ENCODE measurements at places on chromosomes 3 and 15.

DNA sequence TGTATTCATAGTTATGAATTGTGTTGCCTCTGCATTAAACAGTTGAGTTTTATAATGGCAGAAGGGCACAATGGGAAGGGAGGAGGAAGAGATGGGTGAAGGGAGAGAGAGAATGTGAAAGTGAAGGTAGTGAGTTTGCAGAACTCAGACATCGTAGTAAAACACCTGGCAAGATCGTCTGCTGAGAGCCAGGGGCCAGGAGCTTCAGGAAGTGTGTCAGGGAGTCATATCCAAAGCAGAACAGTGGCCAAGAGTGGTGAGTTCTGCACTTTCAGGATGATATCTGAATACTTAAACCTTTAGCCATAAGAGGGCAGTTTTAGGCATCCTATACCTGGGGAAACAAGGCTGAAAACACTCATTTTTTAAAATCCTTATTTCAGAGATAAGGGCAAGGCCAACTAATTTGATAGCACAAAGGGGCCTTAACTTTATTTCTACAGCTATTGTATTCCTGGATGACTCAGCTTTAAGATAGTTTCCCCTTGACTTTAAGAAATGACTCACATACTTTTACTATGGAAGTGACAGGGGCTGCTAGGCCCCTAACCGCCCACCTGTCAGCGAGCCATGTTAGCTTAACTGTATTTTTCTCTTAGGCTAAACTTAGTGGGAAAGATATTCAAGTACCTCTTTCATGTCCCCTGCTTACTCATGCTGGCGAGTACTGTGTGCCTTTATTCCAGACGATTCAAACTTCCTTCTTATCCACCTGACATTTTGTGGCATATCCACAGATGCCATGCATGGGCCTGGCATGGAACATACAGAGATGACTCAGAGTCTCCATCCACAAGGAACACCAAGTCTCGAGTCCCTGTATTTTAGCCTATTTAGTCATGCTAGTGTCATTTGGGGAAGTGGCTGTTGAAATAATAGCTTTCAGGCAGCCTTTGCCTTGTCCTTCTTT lies 53.9 kb downstream of the RLBP1 start:
- no peak for DNase-seq

DNA sequence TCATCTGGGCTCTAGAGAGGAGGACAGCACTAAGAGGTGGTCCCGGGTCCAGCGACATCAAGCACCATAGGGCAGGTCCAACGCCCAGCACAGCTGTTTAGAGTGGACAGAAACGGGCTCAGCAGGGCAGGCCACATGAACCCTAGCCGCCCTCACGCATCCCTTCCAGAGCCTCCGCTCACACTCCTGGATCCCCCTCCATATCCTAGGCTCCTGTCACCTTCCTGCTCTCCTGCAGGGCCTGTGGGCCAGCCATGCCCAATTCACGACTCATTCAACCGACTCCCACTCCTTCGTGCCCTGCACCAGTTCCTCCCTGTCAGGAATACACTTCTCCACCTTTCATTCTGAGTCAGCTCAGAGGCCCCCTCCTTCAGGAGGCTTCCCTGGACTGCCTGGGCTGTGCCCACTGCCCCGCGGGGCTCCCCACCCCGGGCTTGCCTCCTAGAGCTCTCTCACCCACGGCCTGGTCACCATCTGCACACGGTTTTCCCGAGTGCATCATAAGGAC lies 90.2 kb downstream of the LINGO1 start:
- DNase-seq, result no peak

GRCh38 chr15:55969582-55969981 lies 23.8 kb downstream of the NEDD4 start:
- no peak for DNase-seq

GRCh38 chr3:138933981-138934691 lies 12.8 kb downstream of the FOXL2 start:
- DNase-seq, result no peak

- no peak for DNase-seq
Measured at GRCh38 chr3:67599821-67600220, 54.6 kb downstream of the SUCLG2 start.

- peak; percentile 35 for DNase-seq
Measured at GRCh38 chr3:8663177-8664061, 18.8 kb upstream of the SSUH2 start.

- DNase-seq, result no peak
Measured at GRCh38 chr15:43105077-43105736, 631 bp downstream of the UBR1 start.

DNA sequence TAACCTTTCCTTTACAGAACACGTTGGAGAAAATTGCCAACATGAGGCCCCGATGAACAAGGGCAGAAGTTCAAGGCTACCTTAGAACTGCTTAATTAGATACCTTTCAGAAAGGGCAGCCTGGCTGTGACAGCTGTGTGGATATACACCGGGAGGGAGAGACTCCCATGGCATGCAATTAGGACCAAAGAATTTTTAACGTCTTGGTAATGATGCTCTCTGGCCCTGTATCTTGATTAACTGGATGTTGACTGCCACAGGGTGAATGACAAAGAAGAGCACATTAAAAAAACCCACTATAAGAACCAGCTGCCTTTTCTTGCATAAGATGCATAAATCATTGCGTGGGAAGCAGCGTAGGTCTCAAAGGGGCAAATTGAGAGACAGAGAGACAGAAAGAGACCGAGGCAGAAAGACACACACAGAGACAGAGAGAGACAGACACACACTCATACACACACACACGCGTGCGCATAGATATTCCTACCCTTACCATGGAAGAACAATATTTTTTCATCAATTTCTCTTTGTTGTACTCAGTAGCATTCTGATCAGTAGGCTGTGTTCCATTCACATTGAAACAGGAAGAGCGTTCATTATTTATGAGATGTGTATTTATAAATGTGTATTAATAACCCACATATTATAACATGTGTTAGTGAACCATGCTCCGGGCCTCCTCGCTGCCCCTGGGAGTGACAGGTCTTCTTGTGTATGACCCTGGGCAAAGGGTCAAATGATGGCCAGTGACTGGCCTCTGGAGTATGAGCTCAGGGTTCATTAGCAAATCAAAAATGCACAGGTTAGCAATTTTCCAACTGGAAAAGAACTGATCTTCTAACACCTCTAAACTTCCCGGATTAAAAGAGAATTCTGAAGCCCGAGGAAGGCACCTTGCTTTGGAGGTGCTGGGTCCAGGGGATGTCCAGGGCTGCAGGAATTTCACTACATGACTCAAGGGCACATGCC lies 118.8 kb downstream of the NSMCE3 start:
- DNase-seq, result no peak

DNA sequence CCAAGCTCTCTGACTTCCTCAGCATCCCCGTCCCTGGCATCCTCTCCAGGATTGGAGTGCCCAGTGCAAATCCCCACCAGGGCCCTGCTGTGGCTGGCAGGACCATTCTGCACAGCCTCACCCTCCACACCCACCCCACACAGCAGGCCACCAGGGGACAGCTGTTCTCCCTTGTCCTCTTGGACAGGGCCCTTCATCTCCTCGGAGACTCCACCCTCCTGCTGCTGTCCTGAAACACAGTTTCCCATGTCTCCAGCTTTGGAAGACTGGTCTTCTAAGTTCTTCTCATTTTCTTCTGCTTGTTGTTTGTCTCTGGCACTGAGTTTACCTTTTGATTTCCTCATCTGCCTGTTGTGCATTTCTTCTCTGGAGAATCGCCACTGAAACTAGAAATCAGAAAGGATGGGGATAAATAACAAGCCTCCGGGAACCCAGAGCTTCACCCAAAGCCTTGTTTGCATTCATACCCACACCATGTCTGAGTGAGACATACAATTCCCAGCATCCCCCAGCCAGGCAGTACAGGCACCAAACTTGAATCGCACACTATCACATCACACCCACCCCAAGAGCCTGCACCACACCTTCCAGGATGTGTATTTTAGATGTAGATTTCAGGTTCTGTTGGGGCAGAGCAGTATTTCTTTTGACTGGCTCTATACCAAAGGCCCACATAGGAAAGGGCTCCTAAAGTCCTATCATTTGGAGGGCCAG lies 52.0 kb downstream of the OXNAD1 start:
- no peak for DNase-seq

DNA sequence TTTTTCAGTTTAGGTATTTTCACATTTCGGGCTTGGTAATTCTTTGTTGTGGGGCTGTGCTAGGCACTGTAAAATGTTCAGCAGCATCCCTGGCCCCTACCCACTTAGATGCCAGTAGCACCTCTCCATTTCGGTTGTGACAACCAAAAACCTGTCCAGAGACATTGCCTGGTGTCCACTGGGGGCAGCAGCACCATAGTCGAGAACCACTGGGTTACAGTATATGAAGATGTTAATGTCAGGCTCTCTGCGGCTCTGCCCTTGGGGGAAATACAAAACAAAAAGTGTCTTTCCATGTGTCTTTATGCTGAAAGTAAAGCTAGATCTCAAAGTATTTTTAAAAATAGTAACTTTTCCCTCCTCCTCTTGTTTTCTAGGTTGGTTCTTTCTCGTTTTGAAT lies 177.2 kb downstream of the ITPR1 start:
- no peak for DNase-seq

DNA sequence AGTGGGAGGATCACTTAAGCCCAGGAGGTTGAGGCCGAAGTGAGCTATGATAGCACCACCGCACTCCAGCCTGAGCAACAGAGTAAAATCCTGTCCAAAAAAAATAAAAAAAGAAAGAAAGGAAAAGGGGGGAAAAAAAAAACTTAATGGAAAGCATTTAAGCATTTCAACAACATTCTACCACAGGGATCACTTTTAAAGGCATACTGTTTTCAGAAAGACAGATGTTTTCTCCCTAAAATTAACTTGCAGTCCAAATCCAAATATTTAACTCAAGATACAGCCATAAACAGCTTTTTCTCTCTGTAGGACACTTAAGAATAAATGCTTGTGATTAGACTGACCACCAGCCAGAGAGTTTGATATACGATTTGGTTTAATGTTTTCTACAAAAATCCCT lies 141.0 kb downstream of the MAGI1 start:
- DNase-seq, result no peak

DNA sequence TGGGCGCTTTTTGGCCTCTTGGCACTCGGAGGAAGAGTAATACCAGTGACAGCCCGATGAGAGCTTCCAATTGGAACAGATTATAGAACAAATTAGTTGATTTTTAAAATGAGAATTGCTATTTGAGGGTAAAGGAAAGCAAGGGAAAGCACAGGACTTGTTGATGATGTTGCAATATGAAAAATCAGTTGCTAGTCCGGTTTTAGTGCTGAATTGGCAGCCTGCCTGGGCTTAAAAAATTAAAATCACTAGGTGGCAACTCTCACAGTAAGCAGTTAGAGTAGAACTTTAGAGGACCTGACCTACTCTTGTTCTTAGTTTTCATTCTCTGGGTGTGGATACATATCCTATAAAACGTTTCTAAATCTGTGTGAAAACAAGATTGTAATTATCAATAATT lies 2.1 kb upstream of the SCAANT1 start:
- DNase-seq, result peak; percentile 26

GRCh38 chr15:40310001-40310959 lies 2.5 kb upstream of the PLCB2 start:
- peak; percentile 87 for DNase-seq

- DNase-seq, result no peak
Measured at GRCh38 chr15:60323322-60323721, 74.5 kb downstream of the ANXA2 start.
